ENCODE measurements at places on chromosomes 3 and 15.

DNA sequence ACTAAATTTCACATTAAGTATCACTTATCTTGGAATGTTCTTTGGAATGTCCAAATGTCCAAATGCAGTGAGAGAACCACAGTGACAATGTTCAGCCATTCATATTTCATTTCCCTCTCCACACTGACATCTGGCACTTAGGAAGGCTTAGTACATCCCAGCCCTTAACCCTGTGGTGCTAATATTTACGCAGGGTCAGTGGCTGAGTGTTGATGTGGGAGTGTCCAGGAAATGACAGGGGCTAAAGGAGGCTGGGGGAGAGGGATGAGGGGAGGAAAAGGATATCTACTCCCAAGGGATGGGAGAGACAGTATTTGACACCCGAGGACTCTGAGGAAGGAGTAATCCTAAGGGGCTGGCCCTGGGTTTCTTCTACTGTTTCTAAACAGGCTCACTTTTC lies 14.1 kb upstream of the CCR4 start:
- no peak for DNase-seq

DNA sequence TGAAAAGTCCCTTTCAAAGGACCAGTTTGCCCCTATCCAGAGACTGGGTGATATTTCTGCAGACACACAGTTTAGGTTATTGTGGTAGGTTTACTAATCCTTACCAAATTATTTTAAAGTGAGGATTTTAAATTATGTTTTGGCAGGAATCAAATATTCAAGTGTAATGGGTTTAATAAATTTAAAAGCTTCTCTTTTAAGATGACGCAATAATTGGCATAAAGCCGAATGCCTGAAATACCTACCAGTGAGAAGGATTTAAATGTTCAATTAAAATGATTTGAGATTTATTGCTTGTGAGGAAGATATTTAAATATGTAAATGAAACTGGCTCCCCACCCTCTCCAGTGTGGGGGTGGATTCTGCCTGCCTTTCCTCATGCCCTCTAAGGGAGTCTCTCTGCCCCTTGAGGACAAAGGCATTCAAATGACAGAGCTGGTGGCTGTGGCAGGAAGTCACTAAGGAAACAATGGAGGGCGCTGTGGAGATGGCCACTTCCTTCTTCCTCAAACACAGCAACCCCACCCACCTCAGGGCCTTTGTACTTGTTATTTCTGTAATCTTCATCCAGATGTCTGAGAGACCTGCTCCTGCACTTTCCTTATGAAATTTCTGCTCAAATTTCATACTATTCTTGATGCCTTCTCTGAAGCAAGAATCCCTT lies 131.7 kb downstream of the TNIK start:
- DNase-seq, result no peak

GRCh38 chr3:32000877-32001276 lies 19.3 kb downstream of the ZNF860 start:
- no peak for DNase-seq

DNA sequence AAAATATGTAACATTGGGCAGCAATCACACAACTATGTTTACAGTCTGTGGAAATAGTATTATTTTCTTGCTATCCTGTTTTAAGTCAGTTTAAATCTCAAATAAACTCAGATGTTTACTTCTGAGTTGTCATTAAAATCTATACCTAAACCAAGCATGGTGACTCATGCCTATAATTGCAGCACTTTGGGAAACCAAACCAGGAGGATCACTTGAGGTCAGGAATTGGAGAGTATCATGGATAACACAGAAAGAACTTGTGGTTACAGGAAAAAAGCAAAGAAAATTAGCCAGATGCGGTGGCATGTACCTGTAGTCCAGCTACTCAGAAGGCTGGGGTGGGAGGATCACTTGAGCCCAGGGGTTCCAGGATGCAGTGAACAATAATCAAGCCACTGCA lies 631.6 kb upstream of the EPHA6 start:
- no peak for DNase-seq

GRCh38 chr3:139111392-139112229 lies 66.9 kb upstream of the PRR23C start:
- DNase-seq, result no peak

- DNase-seq, result no peak
Measured at GRCh38 chr3:144590854-144591253, 619.2 kb downstream of the DIPK2A start.

DNA sequence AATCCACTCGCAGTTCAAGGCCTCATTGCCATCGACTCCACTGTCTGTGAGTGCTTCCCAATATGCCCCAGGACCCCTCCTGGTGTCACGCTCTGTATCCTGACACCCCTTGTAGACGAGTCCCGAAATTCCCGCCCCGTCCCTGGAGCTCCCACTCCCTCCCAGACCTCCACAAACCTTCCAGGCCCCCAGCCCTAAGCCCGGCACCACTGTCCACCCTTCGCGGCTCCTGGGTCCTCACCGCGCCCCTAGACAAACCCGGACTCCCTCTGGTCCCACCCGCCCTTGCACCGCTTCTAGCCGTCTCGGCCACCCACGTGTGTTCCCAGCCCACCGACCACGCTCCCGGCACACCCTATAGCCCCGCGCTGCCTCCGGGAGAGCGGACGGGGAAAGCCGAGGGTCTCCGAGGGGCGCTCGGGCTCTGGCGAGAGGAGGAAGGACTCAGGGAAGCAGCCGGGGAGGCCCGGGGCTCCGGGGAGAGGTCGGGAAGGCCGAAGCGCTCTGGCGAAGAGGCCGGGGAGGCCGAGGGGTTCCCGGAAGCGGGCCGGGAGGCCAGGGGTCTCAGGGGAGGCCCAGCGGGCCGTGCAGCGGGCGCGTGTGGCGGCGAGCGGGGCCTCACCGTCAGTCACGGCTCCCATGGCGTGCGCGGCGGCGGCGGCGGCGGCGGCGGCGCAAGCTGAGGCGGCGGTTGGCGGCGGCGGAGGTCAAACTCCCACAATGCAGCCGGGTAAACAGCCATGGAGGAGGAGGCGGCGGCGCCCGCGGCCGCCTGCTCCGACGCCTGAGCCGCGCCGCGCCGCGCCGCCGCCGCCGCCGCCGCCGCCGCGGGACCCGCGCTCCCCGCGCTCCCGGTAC lies at the start of the genes ATXN7 and THOC7:
Gene ATXN7, plus strand, starts transcription at position 718 of the 858 bp plus-strand sequence. CDS start 48,732 bp downstream, outside the sequence.
Gene THOC7, minus strand, starts transcription at position 656 of the 858 bp plus-strand sequence. Its CDS starts 15 bp downstream, at position 641.
- no peak for DNase-seq

DNA sequence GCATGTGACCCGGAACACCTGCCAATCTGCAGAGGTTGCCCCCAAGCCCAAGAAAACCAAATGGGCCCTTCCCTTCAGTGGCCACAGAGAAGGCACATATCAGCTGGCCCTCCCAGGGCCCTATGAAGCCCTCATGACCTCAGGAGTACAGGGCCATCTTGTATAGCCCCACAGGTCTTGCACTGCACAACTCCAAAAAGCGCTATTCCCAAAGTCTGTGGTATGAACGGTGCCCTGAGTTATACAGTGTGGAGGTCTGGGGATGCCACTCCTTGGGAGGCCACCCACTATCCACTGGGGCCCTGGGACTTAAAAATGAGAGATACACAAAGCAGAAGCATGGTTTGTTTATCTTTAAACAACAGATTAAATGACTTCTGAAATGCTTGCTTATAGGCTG lies 61.5 kb downstream of the CAPN7 start:
- DNase-seq, result no peak

DNA sequence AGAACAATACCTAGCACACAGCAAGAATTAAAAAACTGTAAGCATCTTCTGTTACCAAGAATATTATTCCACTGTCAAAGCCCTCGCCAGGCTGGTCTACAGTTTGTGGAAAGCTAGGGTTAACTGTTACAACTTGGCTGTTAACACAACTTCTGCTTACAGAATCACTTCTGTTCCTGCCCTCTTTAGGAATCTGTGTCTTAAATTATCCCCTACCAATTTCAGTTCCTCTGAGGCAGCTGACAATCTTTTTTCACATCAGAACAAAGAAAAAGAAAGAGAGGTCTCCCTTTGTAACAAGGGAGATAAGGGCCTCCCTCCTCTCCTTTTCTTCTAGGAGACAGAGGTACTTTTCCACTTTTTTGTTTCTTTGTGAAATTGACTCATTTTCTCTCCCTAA lies 188.9 kb downstream of the FMN1 start:
- no peak for DNase-seq

- no peak for DNase-seq
Measured at GRCh38 chr3:27487383-27487782, 3.2 kb upstream of the SLC4A7 start.

DNA sequence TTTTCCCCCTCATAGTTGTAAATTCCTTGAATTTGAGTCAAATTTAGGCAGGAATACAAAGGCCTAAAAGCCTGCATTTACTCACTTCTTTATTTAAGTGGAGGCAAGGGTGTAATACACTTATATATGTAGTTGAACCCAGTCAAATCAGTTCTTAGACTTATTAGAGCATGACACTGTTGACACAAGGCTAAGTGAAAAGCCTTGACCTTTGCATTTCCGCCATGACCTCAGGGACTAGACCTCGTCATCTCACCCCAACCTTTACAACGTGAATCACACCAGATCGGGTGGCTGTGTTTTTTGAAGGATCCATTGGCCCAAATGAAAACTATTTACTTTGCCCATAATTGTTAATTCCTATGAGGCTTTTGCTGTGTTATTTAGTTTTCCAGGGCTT lies 774.4 kb downstream of the ROBO1 start:
- DNase-seq, result no peak

DNA sequence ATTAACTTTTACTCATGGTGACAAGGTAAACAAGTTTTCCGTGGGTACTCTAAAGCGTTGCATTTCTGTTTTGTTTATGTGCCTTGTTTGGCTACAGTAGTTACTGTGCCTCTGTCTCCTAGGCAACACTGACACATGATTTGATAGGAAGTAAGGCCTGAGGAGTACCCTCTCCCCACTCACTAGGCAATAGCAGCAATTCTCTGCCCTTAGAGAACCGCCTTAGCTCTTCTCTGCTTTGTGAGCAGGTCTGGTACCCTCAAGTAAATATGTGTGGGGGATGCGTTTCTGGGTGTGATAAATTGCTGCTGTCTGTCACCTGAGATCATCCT lies at the start of gene IL5RA:
Gene IL5RA, minus strand, starts transcription at position 76 of the 332 bp plus-strand sequence. CDS start 5,390 bp downstream, outside the sequence.
- peak; percentile 13 for DNase-seq

GRCh38 chr3:160841455-160841854 lies 85.4 kb downstream of the PPM1L start:
- DNase-seq, result no peak

DNA sequence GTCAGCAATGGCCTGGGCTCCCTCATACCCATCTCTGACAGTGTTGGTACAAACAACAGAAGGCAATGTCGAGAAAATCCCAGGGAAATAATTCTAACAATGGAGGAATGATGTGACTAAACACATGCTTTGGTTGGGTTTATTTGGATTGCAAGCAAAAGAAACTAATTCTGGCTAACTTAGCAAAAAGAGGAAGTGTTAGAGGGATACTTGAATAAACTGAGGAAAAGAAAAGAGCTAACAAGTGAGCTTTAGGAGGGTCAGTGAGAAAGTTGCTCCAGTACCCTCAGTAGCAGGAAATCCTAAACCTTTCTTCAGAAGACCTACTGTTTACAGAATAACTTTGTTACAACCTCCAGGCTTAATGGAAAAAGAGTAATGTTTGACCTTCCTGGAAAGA lies 264.6 kb upstream of the WNT5A start:
- no peak for DNase-seq

GRCh38 chr3:4656059-4656458 lies 162.9 kb downstream of the ITPR1 start:
- peak; percentile 56 for DNase-seq

DNA sequence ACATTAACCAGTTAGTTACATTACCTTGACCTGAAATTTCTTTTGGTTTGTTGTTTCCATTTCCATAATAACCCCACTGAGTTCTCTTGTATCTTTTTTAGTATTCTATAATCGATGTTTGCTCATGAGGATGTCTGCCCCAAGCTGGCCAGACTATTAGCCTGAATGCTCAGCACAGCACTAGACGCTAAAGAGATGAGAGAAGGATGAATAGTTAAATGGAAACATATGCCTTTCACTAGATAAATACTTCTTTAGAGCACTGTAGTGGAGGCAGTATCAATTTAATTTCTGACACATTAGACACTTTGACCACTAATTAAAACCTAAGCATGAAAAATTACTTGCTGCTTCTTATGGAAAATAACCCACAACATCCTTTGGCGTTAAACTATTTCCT lies 654.9 kb upstream of the KCNMB2 start:
- no peak for DNase-seq

GRCh38 chr15:91780387-91780786 lies 73.1 kb upstream of the SLCO3A1 start:
- DNase-seq, result no peak

GRCh38 chr15:25170113-25170731 lies 215.4 kb downstream of the SNRPN start:
- no peak for DNase-seq

DNA sequence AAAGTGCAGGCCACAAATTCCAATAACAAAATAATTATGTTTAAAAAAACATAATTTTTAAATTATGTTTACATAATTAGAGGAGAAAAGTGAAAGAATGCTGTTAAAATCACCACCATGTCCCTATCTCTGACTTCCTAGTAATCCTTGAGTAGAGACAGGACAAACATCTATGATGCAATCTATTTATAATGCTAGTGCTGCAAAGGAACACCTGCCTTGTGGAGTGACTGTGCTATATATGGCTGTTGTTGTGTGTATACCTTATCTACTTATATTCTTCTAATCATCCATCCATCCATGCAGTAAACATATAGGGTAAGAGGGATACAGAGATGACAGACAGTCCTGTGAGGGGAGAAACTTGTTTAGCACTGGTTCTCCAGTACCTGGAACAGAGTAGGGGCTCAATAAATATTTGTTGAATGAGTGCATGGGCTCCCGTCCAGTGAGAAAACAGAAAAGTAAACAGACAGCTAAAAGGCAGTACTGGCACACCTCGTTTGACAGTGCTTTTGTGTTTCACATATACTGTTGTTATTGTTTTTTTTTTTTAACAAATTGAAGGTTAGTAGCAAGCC lies 229.3 kb upstream of the UBE2E1 start:
- no peak for DNase-seq

DNA sequence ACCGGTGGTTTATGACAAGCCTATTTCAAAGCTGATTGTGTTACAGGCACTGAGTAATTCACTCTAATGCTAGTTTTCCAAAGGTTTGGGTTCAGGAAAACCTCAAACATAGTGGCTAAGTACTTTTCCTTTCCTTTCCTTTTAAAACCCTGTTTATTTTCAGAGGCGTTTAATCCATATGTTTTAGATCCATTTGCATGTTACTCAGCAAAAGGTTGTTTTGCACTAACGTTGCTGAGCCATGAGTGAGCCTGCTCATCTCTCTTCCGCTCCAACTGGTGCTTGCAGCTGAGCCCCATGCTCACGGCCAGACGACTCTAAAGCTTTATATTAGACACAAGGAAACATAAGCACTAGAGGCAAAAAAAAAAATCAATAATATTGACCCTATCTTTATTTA lies 9.4 kb downstream of the CEMIP start:
- no peak for DNase-seq

DNA sequence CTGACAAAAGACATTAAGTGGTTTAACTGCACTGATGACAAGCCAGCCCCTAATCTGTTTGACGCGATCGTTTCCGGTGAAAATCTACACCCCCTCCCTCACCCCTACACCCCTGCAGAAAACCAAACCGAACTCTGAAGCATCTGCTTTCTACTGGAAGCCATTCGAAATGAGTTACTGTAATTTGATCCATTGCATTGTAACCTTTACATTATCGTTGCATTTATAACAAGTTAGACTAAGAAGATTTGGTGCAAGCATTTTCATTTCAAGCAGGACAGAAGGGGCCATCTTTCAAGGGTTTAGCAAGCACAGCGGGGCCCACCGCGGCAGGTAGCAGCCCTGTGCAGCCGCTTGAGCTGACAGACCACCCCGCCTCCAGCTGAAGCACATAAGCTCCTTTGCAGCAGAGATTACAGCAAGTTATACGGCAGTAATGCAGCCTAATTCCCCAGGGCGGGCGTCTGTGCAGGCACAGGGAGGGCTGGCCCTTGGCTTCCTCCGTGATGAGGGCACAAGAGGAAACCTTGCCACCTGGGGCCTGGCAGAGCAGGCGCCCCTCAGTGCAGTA lies 79.3 kb downstream of the CHSY1 start:
- no peak for DNase-seq
